ENCODE measurements at places on chromosomes 3 and 15.

GRCh38 chr3:48112813-48113212 lies 75.4 kb downstream of the CDC25A start:
- no peak for DNase-seq

DNA sequence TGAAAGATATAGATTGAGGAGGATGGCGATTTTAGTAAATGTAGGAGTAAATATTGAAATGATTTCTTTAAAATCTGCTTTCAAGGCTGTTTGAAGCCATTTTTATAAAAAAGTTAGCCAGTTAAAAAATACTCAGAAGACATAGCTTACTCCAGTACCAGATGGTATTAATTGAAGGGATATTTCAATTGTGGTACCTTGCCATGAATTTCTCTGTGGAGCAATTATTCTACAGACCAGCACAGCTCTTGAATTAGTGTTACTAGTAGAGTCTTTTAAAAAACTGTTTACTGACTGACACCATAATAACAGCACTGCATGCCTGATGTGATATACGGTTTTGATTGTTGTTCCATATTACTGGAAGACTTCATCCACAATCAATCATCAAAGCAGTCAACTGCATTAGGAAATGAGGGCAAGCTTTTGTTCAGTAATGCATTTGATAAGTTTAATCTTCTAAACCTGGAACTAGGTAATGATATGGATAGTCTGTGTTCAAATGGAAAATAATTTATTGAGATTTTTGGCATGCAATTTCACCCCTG lies 106.4 kb downstream of the MFSD1 start:
- DNase-seq = no peak

DNA sequence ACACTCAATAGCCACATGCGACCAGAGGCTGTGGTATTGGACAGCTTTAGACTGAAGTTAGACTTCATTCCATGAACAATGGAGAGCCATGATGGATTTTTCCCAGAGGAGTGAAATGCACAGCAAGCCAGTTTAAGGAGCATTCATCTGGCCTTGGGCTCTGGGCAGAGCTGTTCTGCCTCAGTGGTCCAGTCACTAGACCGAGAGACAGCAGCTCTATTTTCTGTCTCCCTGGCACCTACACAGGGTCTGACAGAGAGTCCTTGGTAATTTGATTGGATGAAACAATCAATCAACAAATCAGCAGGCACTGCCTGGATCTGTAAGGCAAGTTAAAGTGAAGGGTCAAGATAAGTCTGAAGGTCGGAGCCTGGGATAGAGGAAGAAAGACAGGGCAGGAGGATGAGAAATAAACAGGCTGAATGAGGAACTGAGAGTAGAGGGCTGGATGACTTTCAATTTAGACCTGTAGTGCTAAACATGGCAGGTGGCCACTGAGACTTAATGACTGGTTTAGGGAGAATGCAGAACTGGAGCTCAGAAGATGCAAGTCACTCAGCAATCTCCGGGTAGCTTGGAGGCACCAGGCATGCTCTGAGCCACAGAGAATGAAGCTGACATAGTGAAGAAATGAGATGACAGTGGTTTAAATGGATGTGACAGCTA lies 98.5 kb upstream of the SLC25A36 start:
- no peak for DNase-seq

DNA sequence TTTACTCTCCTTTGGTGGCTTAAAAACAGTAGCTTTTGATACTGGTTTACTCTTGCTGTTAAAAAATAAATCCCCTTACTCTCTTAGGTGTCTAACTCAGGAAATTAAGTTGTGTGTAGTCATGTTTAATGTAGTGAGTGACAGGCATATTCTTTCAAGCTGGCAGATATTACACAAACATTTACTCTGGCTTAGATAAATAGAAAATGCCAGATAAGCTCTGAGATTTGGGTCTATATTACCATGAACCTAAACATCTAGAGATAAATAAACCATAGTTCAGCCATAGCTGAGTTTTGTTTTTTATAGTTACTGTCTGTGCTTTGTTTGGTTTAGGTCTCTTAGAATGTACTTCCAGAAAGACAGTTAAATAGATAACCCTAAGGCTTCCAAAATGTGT lies 2.4 kb downstream of the SEMA6D start:
- DNase-seq = no peak

Measured in transverse colon (tissue), 4 donors.